ENCODE measurements at places on chromosomes 16 and 17.
A peak's percentile ranks its signal among the peaks of the same experiment; 100 is the strongest.

DNA sequence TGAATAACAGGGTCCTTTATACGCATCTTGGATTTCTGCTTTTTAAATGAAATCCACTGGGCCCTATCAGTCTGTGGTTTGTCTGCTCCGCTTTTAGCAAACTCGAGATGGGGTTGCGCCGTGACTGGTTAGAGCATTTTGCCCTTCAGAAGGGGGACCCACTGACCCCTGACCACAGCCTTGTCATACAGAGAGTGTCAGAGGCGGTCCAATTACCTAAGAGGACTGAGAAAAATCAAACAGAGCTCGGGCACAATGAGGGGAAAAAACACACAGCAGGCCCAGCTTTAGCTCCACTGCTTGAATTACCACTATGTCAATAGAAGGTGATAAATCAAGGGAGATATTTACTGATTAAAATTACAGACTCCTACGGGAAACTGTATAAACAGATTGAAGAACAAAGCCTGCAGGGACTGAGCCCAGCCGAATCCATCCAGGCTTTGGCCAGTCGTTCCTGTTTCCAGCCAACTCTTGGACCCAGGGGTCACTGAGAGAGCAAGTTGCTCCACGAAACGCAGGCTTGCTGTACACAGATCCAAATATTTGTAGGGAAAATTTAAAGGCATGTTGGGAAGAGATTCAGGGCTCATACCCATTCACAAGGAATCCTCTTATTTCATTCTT, 131.9 kb upstream of the ZFHX3 start:
- DNase-seq, result no peak

- DNase-seq, result no peak
Measured at GRCh38 chr17:69828087-69828486, 246.9 kb upstream of the KCNJ16 start.

- no peak for DNase-seq
Measured at GRCh38 chr16:30963925-30964511, 6.5 kb downstream of the SETD1A start.

- no peak for DNase-seq
Measured at GRCh38 chr16:747978-748746, 7.4 kb upstream of the CIAO3 start.

- DNase-seq, result peak; percentile 60
Measured at GRCh38 chr17:10871914-10872313, 34.0 kb upstream of the PIRT start.

DNA sequence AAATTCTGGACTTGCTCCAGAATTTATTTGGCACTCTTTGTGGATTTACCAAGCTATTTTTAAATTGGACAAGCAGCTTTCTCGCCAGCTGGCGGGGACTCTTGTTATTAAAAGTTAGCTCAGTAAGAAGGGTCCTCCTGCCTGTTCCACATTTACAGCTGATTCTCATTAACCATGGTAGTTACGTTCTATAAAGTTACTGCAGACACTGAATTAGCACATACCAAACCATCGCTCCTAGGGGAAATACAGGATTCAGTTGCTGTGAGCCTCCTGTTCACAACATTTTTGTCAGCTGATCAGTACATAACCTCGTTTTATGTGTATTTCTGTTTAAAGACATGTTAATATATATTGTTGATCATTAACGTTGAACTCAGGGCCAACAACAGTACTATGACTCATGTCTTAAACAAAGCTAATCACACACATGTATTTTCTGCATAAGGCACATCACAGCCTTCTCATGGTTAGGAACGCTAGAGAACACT, 4.2 kb downstream of the LDAF1 start:
- DNase-seq, result peak; percentile 5

DNA sequence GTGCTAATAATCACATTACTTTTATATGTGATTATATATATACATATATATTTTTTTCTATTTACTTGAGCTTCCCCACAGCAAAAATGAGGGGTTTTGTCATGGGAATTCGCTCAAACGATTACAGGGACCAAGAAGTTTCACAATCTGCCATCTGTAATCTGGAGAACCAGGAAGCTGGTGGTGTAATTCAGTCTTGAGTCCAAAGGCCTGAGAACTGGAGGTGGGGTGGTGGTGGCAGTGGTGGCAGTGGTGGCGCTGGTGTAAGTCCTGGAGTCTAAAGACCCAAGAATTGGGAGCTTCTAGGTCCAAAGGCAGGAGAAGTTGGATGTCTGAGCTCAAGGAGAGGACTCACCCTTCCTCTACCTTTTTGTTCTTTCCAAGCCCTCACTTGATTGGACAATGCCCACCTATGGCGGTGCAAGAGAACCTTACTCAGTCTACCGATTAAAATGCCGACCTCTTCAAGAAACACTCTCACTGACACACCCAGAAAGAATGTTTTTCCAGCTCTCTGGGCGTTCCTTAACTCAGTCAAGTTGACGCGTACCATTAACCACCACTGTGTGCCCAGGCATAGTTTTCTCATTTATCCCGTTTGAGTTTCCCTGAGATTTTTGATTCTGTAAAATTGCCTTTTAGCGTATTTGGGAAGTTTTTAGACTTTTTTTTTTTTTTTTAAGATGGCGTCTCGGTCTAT, 31.9 kb downstream of the POLR2A start:
- no peak for DNase-seq

Measured in NCI-H2171 treated with DMSO at 0.1 percent for 48 hours (cell line).